HAP-1 (cell line): ENCODE measurements at places on chromosomes 7 and 10.

DNA sequence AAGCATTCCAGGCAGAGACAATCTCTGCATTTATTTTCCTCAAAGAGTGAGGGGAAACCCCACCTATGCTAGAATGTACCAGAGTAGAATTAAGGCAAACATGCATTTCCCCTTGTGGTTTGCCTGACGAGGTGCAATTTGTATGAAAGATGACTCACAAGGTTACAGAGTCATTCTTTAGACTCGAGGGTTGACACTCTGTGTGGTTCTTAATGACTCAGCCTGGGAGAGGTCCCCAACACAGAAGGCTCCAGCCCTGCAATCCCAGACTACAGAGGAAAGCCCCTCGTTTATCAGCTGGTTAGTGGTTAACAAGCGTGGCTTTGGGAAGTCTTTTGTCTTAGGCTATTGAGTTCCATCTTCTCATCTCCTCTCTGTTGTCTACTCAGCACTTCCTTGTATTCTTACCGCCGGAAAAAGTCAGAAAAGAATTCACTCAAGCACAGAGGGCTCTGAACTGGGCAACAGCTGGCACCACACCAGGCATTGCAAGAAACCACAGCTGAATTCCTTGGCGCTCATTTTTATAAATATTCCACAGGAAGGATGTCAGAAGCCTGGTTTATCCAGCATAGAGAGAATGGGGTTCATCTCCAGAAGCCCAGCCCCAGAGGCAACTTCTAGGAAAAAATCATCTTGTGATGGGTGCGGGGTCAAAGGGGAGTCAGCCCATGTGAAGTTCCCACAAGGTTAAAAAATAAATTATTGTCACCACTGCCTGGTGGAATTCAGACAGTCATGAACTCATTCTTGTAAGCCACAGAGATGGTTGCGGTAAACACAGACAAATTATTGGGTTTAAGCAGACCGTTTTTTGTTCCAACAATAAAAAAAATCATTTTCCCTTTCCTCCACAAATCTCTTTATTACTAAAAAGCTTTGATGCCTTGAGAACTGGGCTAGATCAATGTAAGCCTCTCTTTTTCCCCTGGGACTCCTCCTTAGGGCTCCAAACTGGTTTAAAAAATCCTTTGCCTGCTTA is 24.5 kb upstream of the SVIL start:
- DNase-seq: no peak

DNA sequence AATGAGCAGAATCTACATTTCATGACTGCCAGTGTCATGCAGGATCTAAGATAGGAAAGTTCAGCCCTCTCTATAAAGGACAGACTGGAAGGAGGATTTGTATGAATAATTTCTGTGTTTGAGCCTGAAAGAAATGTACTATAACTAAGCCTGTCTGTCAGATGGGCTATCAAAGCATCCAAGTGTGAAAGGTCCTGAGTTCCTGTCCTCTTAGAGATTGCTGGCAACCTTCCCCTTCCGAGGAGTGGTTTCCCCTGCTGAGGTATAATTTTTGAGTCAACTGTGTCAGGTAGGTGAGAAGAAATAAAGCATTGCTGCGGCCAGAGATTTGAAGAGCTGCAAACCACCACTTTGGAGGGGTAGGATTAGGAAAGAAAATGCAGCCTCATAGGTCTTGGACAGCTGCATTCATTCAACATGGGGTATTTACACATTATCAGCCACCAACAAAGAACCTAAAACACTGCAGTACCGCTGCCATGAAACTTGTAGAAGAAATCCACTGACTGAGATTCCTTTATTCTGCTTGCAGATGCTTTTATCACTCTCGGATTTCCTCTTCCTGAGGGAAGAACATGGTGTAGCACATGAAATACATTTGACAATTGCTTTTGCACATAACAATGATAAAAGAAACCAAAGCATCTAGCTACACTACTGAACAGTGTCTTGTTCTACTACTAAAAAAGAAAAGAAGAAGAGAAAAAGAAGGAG is 189.1 kb downstream of the DGKI start:
- DNase-seq: no peak

DNA sequence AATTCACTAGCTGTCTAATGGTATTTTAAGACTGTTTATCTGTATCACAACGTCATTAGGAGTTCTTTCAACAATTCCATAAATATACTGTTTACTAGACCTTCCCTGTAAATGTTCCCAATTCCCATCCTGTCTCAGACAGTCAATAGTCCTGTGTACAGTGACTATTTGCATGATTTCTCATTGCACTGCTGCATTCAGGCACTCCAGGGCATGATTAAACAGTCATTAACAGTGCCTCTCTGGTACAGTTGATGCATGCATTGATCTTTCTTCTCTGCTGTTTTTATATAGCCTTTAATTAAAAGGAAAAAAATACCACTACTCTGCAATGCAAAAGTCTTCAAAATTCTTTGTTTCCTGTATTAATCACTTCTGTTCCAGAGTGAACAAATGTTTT is 51.5 kb upstream of the MTURN start:
- no peak for DNase-seq

DNA sequence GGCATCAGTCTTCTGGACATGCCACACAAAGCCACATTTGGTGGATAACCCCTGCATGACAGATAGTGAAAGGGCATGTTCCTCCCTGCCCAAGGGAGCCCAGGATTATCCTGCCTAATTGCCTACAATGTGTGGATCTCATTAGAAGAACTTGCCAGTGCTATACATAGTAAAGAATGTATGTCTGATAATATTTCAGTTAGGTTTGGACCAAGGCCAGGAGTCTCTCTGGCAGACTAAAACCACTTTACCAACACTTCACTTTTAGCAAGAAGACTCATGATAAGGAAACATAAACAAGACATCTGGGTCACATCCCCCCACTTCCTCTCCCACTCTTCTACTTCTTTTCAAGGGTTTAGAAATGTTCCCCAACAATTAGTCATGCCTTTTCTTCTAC is 196.7 kb downstream of the MTERF1 start:
- no peak for DNase-seq

DNA sequence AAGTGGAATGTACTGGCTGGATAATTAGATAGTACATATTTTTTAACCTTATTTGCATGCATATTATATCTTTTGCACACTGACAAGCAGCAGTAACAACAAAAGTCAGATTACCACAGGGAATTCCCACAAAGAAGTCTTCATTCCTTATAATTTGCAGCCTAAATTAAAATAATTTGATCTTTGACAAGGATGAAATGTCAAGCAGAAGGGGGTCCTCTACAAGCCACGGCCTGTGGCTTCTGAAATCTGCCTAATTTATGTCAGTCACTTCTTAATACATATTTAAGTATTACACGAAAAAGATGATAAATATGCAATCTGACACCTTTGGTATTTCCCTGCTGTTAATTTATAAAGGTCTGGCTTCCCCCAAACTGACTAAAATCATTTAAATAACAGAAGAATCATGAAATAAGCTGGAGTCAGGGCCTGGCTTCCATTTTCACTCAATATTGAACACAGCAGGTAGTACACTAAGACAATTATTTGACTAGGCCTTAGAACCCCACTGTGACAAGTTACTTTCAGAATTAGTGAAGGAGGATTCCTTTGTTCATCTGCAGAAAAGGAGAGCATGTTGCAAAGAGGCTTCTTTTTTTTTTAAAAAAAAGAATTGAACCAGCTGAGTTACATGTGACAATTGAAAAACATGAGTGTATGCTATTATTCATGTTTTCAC is 351.1 kb upstream of the ETV1 start:
- DNase-seq: no peak
